ENCODE measurements at places on chromosomes 5 and 9.

DNA sequence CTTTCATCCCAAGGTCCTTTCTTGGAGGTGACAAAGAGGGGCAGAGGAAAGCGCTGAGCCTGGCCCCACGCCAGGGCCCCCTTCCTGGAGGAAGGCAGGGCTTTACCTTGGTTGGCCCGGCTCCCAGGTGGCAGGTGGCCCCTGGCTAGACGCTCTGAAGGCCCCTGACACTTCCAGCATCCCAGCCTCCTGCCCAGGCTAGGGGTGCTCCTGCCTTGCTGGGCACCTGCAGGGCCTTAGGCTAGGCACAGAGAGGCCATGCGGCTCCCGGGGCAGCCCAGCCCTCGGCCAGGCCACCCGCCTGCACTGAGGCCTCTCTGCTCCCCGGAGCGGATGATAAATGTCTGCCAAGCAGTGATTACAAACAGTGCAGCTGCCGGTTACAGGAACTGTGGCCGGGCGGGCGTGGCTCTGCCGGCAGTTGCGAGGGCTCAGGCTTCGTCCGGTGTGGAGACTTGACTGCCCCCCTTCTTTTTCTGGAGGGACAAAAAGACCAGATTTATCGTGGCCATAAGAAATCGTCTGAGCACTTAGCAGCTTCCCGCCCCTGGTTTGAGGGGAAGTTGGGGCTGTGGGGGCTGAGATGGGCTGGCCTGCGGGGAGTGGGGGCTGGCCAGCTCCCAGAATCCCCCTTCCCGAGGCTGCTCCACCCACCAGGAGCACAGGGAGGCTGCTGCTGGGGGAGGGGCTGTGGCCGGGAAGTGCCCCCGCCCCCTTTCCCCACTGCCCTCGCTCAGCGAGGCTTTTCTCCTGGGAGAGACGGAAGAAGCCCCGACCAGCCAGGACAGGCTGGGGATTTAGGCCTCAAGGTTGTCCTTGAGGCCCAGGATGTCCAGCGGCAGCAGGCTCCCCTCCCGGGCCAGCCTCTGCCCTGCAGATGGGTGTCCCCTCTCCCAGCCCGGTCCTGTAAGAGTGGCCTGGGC, 31.6 kb upstream of the UBAC1 start:
- DNase-seq: peak; percentile 66

- DNase-seq: no peak
Observed at GRCh38 chr9:108905494-108905893, 28.4 kb downstream of the ELP1 start.

DNA sequence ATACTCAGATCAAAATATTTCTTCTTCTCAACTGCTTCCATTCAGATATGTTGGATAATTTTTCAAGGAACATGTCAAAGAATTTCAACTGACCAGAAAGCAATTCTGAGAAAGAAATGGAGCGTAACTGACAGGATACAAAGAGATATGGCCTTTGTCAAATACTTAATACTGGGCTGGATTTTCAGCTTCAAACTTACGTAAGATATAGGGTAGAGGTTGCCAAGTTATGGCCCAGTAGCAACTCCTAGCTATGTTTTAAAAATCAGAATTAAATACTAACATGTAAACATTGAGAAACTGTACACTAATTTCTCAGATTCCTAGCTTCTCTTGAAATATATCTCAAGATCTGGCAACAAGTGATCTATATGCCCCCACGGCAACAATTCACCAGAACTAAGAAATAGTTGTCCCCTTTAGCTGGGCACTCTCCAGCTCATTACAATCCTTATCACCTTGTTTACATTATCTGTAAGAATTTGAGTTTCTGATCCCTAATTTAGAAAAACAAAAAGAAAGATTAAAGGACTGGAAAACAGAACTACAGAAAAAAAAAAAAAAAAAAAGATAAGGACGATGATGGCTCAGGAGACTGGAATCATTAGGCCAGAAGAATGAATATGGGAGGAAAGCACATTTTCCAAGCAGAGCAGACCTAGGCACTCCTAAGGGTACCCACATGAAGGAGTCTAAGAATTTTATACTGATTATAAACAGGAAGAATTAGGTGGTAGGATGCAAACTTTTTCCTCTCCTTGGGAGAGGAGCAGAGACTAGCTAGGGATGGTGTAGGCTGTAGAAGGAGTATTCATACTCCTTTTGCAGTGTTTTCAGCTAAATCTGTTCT, 23.0 kb downstream of the INIP start:
- DNase-seq: no peak

- no peak for DNase-seq
Observed at GRCh38 chr5:7117961-7118360, 278.0 kb upstream of the ADCY2 start.

GRCh38 chr5:109989994-109990722, 300.4 kb downstream of the MAN2A1 start:
- DNase-seq: no peak

- DNase-seq: no peak
Observed at GRCh38 chr9:128621730-128622455, 34.8 kb downstream of the DYNC2I2 start.

DNA sequence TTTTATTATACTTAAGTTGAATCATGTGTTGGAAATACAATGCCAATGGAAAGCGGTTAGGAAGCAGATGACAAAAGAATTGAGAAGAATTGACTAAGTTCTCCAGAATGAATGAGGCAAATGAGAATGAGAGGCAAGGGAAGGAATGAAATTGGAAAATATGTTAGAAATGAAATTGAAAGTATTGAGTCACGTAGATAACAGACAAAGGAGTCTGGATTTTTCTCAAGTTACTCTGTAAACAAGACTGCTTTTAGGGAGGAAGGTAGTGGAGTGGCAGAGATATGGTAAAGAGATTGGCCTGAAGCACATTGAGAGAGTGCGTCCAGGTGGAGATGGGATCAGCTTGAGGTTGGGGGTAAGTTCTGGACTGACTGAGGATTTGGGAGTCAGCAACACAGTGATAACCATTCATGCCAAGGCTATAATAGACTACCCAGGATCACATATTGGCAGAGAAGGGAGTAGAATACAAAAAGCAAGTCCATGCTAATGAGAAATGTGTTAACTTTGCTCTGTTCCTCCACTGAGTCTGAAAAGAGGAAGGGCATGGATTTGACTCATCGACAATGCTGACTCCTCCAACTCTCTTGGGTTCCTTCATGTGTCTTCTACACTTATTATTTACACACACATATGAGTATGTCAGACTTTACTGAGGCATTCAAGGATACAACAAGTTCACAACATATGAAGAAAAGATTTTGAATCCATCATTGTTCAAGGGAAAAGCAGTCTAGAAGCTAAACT, 814.2 kb upstream of the ZNF608 start:
- DNase-seq: no peak

DNA sequence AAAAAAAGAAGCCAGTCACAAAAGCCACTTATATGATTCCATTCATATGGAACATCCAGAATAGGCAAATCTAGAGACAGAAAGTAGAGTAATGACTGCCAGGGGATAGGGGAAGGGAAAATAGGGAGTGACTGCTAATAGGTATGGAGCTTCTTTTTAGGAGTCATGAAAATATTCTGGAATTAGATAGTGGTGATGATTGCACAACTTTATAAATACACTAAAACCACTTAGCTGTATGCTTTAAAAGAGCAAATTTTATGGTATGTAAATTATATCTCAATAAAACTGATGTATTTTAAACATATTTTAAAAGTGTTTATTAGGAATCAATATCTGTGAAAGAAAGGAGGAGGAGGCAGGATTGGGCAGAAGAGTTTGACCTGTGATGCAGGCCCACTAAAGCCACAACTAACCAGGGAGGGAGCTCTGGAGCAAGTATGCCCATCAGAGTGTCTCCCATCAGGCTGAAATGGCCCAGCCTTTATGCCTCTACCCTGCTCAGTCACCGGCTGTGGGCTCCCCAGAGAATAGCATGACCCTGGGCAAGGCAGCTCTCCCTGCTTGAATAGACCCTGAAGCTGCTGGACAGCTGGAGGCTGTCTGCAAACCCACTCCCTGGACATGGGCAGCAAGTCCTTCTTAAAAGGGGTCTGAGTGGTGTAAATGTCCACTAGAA, 96.0 kb upstream of the SLC44A1 start:
- no peak for DNase-seq

- DNase-seq: no peak
Observed at GRCh38 chr5:34496701-34497469, 159.2 kb upstream of the RAI14 start.

GRCh38 chr5:124883681-124884080, 137.2 kb upstream of the ZNF608 start:
- DNase-seq: no peak

DNA sequence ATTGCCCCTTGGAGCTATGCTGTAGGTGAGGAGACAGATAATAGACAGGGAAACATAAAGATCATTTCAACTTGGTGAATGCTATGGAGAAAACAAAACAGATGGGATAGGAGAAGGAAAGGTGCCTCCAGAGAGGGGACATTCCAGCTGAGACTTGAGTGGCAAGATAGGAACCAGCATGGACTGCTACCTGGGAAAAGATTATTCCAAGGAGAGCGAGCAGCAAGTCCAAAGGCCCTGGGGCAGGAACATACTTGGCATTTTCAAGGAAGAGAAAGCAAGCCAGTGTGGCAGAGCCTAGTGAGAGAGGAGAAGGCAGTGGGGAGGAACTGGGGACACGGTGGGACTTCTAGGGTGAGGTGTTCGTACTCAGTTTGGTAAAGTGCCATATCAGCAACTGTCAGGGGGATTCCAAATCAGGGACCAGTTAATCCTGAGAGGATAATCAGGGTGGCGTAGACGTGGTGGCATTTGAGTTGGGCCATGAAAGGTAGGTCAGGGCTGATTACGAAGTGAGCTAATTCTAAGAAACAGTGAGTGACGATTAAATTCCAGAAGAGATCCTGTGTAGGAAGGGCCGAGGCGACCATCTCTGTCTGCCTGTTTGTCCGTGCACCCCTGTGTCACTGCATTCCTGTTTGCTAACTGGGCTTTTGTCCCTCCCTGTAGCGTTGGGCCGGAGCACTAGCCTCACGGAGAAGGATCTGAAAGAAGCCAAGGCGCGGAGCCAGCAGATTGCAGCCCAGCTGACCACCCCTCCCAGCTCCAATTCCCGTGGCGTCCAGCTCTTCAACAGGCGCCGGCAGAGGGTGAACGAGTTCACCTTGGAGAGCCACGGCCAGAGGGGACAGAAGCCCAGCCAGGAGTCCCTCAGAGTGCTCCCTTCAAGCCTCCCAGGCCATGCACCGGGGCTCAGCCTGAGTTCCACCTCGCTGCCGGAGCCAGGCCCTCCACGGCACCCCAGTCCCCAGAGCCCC, 7.1 kb downstream of the SYNPO start:
- DNase-seq: no peak

- DNase-seq: no peak
Observed at GRCh38 chr5:122310889-122311288, 1.1 kb upstream of the SNCAIP start.

- no peak for DNase-seq
Observed at GRCh38 chr9:109512170-109512756, 14.2 kb upstream of the PTPN3 start.

GRCh38 chr5:164742025-164742424, 1236.6 kb downstream of the MAT2B start:
- no peak for DNase-seq

- no peak for DNase-seq
Observed at GRCh38 chr5:120684749-120685415, 220.8 kb downstream of the PRR16 start.

DNA sequence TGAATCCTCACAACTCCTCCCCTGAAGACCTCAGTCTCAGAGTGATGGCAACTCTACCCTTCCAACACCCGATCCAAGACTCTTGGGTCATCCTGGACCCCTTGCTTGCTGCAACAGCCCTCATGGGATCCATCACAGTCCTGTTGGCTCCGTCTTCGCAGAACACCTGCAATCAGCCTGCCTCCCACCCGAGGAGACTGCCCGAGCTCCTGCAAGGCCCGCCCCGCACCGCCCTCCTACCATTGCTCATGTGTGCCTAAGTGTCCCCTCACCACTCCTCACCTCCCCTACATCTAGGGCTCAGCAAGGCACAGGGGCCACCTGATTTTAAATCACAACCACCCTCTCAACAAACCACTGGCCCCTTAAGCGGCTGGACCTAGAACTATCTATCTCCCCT, 5.3 kb downstream of the SEMA4D start:
- no peak for DNase-seq

DNA sequence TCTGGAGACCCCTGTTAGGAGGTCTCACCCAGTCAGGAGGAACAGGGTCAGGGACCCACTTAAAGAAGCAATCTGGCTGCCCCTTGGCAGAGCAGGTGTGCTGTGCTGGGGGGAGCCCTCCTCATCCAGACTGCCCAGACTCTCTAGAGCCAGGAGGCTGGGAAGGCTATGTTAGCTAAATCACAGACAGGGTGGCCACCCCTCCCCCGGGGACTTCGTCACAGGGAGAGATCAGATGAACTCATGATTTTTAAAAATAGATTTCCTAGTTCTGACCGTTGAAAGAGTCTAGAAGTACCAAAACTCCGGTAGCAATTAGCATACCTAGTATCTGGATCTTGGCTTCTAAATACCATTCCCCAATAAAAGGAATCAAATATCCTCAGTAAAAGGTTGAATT, 35.0 kb upstream of the FOXB2 start:
- no peak for DNase-seq

Measured in prostate gland (tissue), 2 donors.